ENCODE measurements at places on chromosomes 12 and 14. TPM values are rescaled to one million over a fixed set of nuclear protein-coding genes. Genes with fewer than 3 reads are reported as not detected.

Gene SMCO2
- not detected for polyA plus RNA-seq

GRCh38 chr14:87411370-87411769 lies 581.6 kb downstream of the GALC start:
- H3K4me1 ChIP-seq: no peaks in the 10 kb centered on the region
- no peaks in the 10 kb centered on the region for H3K27me3 ChIP-seq
- no peak overlapping the region for H3K4me3 ChIP-seq
- H3K27ac ChIP-seq: no peak overlapping the region
- no peak for DNase-seq

DNA sequence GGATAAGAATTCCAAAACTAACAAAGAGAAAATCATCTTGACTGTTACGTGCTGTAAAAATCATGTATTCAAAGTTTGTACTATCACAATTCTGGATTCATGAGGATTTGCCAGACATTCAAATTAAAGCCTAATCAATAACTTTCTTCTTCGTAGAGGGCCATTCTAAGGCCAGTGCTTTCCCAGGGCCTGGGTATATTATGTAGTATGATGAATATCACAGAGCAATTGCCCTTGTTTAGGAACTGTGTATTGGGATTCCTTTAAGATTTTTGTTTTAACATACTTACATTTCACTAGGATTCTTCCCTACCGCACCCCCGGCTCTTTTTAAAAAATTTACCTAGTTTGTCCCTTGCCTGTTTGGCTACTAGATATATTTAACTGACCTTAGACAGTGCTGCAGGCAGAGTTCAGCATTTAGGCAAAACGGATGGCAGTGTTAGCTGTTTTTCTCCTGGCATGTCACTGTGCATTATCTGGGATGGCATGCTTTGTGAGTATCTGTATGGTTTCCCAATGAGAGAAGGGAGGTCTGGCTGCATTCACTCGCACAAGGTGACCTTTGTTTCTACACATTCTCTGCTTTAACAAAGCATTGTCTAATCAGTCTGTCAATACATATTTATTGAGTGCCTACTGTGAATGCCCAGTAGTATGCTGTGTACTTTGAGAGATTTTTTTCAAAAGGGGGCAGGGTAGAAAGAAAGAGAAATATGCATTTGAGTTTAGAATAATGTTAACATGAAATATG lies 63.3 kb downstream of the ERC1 start:
- H3K4me1 ChIP-seq: peaks cover 17% of the 10 kb centered on the region
- DNase-seq: peak; percentile 10
- no peak overlapping the region for H3K4me3 ChIP-seq

DNA sequence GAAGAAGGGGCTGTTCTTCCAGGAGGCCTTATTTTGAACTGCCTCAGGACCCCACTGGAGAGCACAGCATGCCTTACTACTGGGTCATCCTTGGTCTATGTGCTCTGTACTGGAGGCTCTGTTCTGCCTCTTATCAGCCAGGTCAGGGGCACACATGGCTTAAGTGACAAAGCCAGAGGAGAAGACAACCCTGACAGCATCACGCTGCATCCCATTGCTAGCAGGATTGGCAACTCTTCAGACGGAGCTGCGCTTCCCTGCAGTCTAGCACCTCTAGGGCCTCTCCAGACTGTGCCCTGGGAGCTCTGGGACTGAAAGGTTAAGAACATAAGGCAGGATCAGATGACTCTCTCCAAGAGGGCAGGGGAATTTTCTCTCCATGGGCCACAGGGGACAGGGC lies 17.3 kb upstream of the TIGAR start:
- DNase-seq: no peak
- H3K4me3 ChIP-seq: no peak overlapping the region
- H3K27me3 ChIP-seq: no peaks in the 10 kb centered on the region
- H3K36me3 ChIP-seq: peaks cover 72% of the 10 kb centered on the region
- peaks cover 5% of the 10 kb centered on the region for H3K4me1 ChIP-seq

- H3K36me3 ChIP-seq: no peaks in the 10 kb centered on the region
- no peak overlapping the region for H3K4me3 ChIP-seq
- DNase-seq: no peak
- no peaks in the 10 kb centered on the region for H3K27me3 ChIP-seq
- H3K4me1 ChIP-seq: no peaks in the 10 kb centered on the region
Observed at GRCh38 chr12:60501124-60501729, 905.4 kb downstream of the SLC16A7 start.

DNA sequence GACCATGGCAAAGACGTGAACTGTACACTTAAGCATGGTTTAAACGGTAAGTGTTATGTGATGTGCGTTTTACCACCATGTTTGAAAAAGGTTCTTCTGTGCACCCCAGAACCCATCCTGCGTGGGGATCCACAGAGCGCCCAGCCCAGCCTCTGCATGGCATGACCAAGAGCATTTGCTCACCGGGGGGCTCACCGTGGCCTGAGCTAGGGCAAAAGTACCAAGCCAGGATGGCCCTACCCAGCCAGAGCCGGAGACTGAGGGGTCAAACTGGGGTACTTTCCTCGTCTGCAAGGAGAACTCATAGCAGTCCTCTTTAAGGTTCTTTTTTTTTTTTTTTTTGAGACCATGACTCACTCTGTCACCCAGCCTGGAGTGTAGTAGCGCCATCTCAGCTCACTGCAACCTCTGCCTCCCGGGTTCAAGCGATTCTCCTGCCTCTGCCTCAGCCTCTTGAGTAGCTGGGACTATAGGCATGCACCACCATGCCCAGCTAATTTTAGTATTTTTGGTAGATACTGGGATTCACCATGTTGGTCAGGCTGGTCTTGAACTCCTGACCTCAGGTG lies 16.4 kb upstream of the ANKRD9 start:
- peak; percentile 29 for DNase-seq
- H3K4me3 ChIP-seq: peak overlapping the region; percentile 64
- no peaks in the 10 kb centered on the region for H3K27me3 ChIP-seq
- peaks cover 4% of the 10 kb centered on the region for H3K4me1 ChIP-seq
- H3K36me3 ChIP-seq: no peaks in the 10 kb centered on the region
- peak overlapping the region; percentile 82 for H3K27ac ChIP-seq

GRCh38 chr12:42161529-42161928 lies 16.9 kb upstream of the GXYLT1 start:
- no peaks in the 10 kb centered on the region for H3K27me3 ChIP-seq
- no peak overlapping the region for H3K27ac ChIP-seq
- H3K36me3 ChIP-seq: peaks cover 46% of the 10 kb centered on the region
- DNase-seq: no peak
- no peak overlapping the region for H3K4me3 ChIP-seq
- H3K4me1 ChIP-seq: no peaks in the 10 kb centered on the region

DNA sequence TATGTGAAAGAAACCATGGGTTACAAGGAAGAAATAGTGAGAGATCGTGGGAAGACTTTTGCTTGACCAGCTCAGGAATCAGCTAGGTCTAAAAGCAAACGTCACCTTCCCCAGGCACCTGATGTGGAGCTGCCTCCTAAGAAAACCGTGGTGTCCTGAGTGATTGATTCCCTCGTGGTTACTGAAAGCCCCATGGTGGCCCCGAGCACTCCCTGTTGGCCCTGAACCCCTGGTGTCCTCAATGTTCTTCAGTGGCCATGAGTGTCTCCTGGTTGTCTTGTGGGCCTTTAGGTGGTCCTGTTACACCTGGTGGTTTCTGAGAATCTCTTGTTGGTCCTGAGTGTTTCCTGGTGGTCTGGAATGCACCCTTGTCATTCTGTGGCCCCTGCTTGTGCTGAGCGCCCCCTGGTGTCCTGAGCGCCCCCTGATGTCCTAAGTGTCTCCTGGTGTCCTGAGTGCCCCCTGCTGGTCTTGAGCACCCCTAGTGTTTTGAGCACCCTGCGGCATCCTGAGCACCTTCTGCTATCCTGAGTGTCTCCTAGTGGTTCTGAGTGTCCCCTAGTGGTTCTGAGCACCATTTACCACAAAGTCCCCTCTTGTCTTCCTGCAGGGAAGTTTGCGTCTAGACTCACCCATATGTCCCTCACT lies 518.7 kb downstream of the TMEM121 start:
- H3K4me1 ChIP-seq: no peaks in the 10 kb centered on the region
- H3K36me3 ChIP-seq: no peaks in the 10 kb centered on the region
- no peak overlapping the region for H3K27ac ChIP-seq
- H3K4me3 ChIP-seq: no peak overlapping the region

GRCh38 chr14:99892406-99892805 lies 99.2 kb downstream of the EML1 start:
- DNase-seq: no peak
- no peak overlapping the region for H3K4me3 ChIP-seq
- H3K27me3 ChIP-seq: no peaks in the 10 kb centered on the region
- no peak overlapping the region for H3K27ac ChIP-seq
- no peaks in the 10 kb centered on the region for H3K4me1 ChIP-seq

Gene PMCH
- polyA plus RNA-seq: not detected

Gene IL31
- not detected for polyA plus RNA-seq

DNA sequence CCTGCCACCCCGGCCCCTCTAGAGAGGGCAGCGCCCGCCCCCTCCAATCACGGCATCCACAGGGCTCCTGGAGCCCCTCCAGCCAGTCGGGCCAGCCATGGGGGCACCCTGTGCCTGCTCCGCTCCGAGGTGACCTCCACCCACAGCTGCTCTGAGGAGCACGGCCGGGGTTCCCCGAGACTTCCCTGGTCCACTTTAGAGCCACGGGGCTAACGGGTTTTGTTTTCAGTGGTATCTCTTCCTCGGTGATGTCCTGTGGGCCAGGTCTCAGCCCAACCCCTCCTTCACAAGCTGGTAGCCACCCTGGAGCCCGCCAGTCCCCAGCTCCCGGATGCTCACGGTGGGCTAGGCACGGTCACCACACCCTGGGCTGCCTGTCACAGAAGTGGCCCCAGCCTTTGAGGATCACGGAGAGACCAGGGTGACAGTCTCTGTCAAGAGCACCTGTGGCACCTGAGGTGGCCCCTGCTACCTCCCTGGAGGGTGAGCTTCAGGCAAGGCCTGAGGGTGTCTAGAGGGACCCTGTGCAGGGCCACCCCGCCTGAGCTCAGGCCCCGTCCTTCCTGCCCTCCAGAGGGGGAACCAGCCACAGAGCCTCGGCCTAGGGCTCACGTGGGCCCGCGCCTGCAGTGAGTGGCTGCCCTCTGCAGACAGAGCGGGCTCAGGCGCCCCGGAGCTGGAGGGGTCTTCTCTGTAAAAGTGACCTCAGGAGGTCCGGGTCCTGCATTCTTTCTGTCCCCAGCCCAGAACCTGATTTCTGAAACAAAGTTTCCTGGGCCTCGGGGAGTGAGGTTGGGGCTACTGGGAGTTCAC lies 146.0 kb upstream of the C14orf180 start:
- no peaks in the 10 kb centered on the region for H3K36me3 ChIP-seq
- peaks cover 10% of the 10 kb centered on the region for H3K4me1 ChIP-seq
- H3K27ac ChIP-seq: no peak overlapping the region

Gene ESRRB
- polyA plus RNA-seq: 6.5 TPM

DNA sequence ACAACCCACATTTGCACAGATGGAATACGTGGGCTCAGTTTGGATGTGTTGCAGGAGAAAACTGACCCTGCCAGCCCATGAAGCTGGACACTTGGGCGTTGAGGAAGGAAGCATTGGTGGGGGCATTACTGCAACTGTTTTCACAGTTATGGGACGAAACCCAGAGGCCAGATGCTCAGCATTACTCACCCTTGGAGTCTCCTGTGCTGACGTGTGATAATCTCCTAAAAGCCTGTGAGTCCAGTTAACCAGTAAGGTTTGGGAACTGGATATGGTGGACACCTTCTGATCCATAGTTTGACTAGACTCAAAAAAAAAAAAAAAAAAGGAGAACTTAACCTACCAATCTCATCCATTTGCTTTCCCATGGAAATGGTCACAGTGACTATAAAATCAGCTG lies 52.8 kb upstream of the EGLN3 start:
- no peaks in the 10 kb centered on the region for H3K36me3 ChIP-seq
- no peak overlapping the region for H3K4me3 ChIP-seq
- H3K27me3 ChIP-seq: no peaks in the 10 kb centered on the region
- H3K27ac ChIP-seq: peak overlapping the region; percentile 36
- no peaks in the 10 kb centered on the region for H3K4me1 ChIP-seq
- no peak for DNase-seq

GRCh38 chr14:21268617-21269251 lies 508 bp downstream of the HNRNPC start:
- DNase-seq: peak; percentile 32
- peaks cover 48% of the 10 kb centered on the region for H3K36me3 ChIP-seq
- H3K27ac ChIP-seq: peak overlapping the region; percentile 93
- no peaks in the 10 kb centered on the region for H3K27me3 ChIP-seq
- H3K4me1 ChIP-seq: peaks cover 5% of the 10 kb centered on the region
- H3K4me3 ChIP-seq: peak overlapping the region; percentile 78
